ENCODE measurements at places on chromosomes 6 and 20.

DNA sequence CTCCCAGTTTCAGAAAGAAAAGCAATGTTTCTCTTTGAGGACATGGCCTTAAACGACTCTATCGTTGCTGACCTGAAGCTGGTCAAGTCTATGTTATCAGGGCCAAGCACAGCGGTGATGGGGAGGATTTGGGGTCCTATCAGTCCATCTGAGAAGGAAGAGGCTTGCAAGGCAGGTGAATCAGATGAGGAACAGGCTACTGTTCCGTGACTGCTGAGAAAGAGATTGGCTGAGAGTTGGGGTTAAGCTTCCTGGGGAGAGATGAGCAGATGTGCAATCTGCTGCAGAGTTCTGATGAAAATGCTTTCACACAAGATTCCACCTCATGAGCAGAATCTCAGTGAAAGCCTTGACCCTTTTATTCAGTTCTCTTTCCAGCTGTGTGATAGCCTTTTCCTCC lies 168.3 kb upstream of the STMND1 start:
- no peak for DNase-seq

GRCh38 chr20:22492497-22492896 lies 91.9 kb downstream of the FOXA2 start:
- no peak for DNase-seq

GRCh38 chr6:131947986-131948661 lies 3.0 kb downstream of the CCN2 start:
- no peak for DNase-seq

- DNase-seq = no peak
These were observed 570 bp upstream of the PLCB4 start for GRCh38 chr20:9068233-9068801.

DNA sequence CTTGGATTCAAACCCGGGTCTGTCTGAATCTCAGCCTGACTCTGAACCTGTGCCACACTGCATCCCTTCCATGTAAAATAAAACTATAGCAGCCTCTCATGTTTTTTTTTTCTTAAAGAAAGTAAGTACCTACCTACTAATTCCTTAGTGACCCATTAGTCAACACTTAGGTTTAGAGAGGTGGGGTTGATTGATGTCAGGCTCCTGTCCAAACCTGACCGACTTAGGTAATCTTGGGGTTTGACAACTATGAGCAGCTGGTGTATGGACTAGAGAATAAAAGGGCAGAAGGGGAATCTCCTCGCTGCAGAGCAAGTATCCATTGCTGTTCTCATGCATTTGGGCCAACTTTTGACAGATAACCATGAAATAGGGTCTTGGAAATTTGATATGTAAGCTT lies 6.5 kb downstream of the NKAIN2 start:
- peak; percentile 70 for DNase-seq

- DNase-seq = no peak
These were observed 74.9 kb downstream of the HS3ST5 start for GRCh38 chr6:114267897-114268296.

DNA sequence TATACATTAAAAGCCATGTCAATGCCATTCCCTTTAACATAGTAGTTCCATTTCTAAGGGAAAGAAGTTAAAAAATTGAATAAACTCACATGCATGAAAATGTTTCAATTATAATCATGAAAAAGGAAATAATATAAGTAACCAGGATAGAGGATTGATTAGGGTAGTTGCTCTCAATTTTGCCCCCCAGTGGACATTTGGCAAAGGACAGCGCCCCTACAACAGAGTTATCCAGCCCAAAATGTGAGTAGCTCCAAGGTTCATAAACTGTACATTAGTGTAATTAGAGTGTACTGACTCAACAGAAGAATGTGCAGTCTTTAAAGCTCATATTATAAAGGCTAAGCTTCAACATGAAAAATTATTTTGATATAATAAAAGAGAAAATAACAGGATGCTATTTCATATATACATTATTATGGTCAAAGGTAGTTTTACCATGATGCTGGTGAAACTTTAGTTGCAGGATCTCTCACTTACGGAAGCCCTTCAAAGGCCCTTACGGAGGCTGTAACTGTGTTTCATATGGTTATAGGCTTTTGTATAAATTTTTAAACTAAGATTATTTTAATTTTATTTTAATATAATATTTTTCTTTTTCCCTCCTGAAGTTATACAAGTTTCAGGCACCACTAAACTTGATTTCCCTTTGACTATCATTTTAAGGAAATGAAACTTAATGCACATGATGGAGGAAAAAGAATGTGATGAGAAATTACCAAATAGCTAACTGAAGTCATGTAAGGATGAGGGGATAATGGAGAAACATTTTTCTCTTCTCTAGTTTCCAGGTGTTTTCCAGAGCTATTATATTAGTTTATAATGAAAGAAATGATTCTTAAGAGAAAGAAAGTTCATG lies 403.6 kb downstream of the PLCB1 start:
- no peak for DNase-seq
